A172 (cell line): ENCODE measurements at places on chromosomes 7 and 10. TPM values are rescaled to one million over a fixed set of nuclear protein-coding genes. Genes with fewer than 3 reads are reported as not detected.

DNA sequence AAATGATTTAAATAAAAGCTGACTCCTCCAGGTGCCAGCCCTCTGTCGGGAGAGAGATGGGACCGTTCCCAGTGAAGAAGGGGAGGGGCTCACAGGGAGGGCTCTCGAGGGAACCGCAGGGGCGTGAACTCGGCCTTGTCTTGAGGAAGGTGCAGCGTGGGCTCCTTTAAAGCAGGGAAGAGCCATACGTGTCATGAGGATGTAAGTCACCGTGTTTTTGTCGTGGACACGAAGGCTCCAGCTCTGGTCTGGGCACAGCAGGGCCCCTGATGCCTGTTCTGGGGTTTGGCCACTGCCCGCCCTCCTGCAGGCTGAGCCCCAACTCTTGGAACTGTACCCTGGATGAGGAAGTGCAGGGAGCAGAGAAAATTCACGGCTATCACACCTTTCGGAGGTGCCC is 45.0 kb downstream of the JAKMIP3 start:
- no peak for DNase-seq

- DNase-seq: no peak
These were observed 126.6 kb downstream of the CUX1 start for GRCh38 chr7:101943889-101944600.

DNA sequence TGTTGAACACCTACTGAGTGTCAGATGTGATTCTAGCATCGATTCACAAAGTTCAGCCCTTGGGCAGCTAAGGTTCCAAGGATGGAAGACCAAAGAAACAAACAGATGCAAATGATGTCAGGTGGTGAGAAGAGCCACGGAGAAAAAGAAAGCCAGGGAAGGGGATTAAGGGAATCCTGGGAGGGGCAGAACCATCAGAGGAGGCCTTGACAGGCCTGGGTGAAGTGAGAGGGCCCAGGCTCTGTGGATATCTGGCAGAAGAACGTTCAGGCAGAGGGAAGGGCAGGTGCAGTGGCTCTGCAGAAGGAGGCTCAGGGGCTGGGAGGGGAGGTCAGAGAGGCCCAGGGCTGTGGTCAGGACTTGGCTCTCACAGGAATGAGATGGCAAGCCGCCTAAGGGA is 90.4 kb downstream of the C10orf105 start:
- DNase-seq: no peak

RNF148 gene
- total RNA-seq: not detected in 2 replicates

LIPM gene
- not detected in 2 replicates for total RNA-seq

- peak; percentile 14 for DNase-seq
These were observed 244.7 kb downstream of the KIF20B start for GRCh38 chr10:89946106-89946505.

DNA sequence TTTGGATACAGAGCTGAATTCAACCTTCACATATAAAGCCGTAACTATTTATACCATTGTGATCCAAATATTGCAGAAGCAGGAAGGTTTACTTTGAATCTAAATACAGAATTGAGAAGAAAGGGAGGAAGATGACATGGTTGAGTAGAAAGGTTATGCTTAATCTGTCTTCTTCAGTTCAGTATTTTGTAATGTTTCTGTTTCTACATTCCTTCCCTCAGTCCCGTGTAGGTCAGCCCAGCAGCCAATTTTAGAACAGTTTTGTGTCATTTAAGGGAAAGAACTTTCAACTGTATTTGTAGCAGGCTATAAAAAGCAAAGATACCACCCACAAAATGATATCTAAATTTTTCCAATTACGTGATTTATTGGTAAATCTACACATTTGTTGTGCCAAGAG is 97.4 kb downstream of the CPED1 start:
- DNase-seq: no peak

FXYD4 gene
- not detected in 2 replicates for total RNA-seq

AGAP9 gene
- total RNA-seq: 4.5 and 4.6 TPM in 2 replicates

POLR2J2 gene
- total RNA-seq: 2.4 and 2.8 TPM in 2 replicates

CDH23 gene
- total RNA-seq: 0.14 and 0.29 TPM in 2 replicates

TET1 gene
- total RNA-seq: 3.5 and 3.8 TPM in 2 replicates

VIPR2 gene
- total RNA-seq: 0.12 TPM in 1 of 2 replicates, not detected in the other

DNA sequence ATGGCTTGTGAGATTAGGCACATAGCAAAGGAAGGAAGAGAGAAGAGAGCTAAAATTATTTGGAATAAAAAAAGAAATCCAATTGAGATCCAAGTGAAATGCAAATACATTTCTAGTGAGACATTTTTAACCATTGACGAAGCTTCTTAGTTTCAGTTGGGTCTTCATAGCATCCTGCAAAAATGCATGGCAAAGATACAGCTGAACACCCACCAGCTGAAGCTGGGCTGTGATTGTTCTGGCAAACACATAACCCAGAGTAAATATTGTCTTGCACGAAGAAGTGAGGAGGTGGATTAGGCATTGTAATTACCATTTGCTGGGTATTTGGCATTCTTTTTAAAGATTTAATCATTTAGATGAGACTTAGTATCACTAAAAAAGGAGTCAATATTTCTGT is 409.4 kb downstream of the GRM8 start:
- no peak for DNase-seq

DNA sequence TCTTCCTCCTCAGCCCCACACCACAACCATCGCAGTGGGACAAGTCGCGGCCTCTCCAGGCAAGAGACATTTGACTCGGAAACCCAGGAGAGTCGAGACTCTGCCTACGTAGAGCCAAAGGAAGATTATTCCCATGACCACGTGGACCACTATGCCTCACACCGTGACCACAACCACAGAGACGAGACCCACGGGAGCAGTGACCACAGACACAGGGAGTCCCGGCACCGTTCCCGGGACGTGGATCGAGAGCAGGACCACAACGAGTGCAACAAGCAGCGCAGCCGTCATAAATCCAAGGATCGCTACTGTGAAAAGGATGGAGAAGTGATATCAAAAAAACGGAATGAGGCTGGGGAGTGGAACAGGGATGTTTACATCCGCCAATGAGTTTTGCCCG is 112.1 kb downstream of the NSUN6 start:
- no peak for DNase-seq

DNA sequence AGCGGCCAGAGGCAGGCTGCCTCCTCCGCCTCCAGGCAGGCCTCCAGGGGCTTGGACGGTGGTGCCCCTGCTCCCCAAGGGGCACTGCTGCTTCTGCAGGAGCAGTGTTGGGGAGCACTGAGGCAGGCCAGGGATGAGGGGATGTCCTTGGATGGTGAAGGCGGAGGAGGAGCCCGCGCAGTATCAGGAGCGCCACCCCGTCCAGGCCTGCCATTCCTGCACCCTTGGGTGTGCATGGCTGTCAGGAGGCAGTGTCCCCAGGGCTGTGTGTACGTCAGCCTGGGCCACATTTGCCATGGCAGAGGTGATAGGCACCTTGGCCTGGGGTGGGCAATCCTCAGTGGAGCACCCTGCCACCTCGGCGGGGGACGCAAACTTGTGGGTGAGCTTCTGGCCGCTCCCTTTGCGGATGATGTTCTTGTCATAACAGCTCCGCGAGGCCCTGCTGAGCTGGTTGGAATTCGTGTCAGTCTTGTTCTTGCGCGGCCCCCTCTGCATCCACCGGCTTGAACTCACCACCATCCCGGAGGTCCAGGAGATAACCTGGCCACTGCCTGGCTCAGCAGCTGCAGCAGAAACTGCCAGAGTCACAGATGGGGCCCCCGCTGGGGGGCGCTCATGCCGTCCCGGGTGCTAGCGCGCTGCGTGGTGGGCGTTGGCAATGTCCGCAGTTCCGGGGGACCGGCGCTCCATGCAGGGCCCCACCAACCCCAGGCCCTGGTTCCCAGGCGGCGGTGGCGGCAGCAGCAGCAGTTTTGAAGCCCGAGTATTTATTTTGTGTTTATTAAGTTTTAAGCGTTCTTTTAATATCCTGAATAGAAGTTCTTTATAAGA is 182.3 kb upstream of the ADCY1 start:
- no peak for DNase-seq

DNA sequence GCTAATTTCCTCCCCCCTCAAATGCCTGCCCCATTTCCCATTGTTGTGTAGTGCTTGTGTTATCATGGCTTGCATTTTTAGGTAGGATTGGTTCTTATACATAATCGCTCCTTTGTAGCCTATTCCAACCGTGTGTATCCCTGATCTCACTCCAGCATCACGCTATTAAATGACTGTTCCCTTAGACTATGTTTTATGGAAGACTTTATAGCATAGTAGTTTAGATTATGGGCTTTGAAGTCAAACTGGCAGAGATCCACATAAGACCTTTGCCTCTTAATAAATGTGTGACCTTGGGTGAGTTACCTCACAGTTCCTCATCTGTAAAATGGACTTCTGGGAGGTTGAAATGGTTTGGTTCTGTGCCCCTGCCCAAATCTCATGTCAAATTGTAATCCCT is 5.4 kb upstream of the RABGEF1 start:
- no peak for DNase-seq

DNA sequence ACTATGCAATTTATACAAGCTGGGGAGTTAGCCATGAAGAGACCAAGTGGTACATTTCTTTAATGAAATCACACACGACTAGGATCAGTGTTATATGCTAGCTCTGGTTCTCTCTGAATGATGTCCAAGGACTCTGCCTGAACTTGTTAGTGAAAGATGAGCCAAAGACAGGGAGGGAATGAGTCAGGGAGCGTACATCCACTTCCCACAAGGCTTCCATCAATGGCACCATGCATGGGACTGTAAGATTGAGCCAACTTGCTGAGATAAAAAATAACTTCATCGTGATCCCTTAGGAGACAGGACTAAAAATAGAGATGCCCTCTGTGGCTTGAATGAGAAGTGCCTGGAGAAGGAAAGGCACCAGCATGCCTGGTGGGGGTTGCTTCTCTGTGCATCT is 629.7 kb downstream of the ACTR3B start:
- no peak for DNase-seq

DNA sequence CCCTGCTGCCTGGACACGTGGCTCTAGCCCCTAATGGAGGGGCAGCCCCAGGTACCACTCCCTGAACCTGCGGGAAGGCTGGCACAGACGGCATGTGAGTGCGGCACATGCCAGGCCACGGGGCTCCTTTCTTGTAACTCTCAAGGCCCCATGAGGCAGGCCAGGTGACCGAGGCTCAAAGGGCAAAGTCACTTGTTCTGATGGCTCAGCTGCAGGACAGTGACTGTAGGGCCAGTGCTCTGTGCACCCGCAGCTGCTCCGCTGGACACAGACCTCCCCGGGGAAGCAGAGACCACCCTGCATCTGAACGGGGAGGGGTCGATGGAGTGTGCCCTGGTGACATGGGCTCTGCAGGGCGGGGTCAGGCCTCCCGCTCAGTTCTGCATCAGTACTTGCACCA is 55.3 kb downstream of the PTPRE start:
- DNase-seq: no peak

KCNIP2 gene
- 2.8 TPM in 1 of 2 replicates, not detected in the other for total RNA-seq

LIPJ gene
- 0.10 TPM in 1 of 2 replicates, not detected in the other for total RNA-seq

UPK3BL1 gene
- 12.8 and 13.9 TPM in 2 replicates for total RNA-seq

TSPAN12 gene
- 0.81 and 1.4 TPM in 2 replicates for total RNA-seq

OR2A42 gene
- total RNA-seq: not detected in 2 replicates

DNA sequence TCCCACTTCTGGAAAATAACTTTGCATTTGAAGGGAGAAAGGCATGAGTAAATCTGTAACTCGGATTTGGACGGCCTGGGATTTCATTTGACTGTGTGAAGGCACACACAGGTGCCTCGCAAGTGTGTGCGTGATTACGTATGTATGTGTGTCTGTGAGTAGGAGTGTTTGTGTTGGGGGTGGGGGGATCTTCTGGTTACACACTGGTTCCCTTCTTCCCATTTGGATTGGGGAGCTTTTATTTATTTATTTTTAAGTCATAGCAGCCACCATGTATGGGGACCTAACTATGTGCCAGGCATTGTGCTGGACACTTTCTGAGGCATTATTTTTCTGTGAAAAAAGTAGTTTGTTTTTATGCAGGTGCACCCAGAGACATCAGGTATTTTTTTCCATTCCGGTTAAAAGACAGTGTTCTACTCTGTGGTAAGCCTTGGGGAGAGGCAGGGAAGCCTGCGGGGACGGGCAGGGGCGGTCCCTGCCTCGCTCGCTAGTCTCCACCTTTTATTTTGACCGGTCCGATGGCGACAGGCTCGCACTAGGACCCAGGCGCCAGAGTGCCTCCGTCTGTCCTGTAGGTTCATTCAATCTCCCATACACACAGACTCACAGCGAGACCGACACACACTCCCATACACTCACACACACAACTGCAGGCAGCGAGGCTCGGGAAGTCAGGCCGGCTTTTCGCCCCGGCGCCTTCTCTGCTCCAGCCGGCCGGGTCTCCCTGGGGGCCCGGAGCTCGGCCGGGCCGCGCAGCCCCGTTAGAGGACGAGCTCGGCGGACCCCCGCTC is at the start of gene MXI1:
MXI1 (plus strand) TSS at position 595 of the 794 bp plus-strand sequence. CDS start 204 bp downstream, outside the sequence.
- peak; percentile 71 for DNase-seq

- no peak for DNase-seq
These were observed 36.4 kb downstream of the IL2RA start for GRCh38 chr10:6025683-6026255.

- no peak for DNase-seq
These were observed 1.9 kb upstream of the GCK start for GRCh38 chr7:44191171-44191570.

DNA sequence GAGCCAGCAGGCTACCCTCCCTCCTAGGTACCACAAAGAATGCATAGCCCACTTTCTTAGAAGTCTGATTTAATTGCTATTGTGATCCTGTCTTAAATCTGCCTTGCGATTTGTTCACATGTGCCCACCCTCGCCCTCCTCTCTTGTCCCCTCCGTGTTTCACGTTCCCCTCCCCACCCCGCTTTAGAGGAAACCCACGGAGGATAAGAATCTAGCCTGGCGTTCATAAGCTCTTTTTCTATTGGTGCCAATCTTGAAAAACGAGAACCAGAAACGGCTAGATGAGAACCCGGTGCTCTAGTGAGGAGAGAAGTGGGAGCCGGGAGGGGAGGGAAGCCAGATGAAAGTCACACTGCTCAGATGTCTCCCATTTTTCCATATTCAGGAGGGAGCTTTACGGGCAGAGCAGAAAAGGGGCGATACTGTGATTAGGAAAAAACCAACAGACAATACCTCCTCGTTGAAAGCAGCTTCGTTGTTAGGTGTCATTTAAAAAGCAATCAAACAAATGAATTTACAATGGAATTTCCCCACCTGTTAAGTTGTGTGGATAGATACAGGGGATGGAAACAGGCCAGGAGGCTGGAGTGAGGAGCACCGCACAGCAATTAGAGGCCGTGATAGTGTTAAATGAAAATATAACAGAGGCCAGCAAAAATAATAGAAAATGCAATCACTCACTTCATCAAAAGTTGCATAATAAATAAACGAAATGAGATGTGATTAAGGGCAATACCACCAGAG is 272.1 kb downstream of the GATA3 start:
- DNase-seq: no peak

NXPH1 gene
- not detected in 2 replicates for total RNA-seq

DIP2C gene
- total RNA-seq: 10.0 and 12.8 TPM in 2 replicates

- no peak for DNase-seq
These were observed 38.6 kb upstream of the CNPY1 start for GRCh38 chr7:155584763-155585531.

DNA sequence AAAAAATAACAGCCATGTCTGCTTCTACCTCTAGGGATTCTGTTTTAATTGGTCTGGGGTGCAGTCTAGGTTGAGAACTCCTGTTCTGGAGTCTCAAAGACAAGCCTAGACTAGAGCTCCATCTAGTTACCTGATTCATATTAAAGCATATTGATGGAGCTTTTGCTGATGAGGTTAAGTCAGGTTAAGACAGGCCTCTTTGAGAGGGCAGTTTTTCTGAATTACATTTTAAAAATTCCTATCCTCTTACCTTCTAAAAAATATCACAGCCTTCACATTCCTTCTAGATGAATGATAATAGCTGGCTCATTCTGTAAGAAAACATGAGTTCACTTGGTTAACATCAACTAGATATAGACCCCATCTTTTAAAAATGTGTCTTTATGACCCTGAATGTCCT is 28.9 kb downstream of the MGAM start:
- DNase-seq: peak; percentile 43

TUBAL3 gene
- not detected in 2 replicates for total RNA-seq

GRCh38 chr7:129078455-129078854 is 23.5 kb upstream of the TNPO3 start:
- DNase-seq: no peak

- DNase-seq: no peak
These were observed 39.2 kb downstream of the DNAJC9 start for GRCh38 chr10:73207883-73208282.
